ENCODE measurements at places on chromosomes 12 and 14.

DNA sequence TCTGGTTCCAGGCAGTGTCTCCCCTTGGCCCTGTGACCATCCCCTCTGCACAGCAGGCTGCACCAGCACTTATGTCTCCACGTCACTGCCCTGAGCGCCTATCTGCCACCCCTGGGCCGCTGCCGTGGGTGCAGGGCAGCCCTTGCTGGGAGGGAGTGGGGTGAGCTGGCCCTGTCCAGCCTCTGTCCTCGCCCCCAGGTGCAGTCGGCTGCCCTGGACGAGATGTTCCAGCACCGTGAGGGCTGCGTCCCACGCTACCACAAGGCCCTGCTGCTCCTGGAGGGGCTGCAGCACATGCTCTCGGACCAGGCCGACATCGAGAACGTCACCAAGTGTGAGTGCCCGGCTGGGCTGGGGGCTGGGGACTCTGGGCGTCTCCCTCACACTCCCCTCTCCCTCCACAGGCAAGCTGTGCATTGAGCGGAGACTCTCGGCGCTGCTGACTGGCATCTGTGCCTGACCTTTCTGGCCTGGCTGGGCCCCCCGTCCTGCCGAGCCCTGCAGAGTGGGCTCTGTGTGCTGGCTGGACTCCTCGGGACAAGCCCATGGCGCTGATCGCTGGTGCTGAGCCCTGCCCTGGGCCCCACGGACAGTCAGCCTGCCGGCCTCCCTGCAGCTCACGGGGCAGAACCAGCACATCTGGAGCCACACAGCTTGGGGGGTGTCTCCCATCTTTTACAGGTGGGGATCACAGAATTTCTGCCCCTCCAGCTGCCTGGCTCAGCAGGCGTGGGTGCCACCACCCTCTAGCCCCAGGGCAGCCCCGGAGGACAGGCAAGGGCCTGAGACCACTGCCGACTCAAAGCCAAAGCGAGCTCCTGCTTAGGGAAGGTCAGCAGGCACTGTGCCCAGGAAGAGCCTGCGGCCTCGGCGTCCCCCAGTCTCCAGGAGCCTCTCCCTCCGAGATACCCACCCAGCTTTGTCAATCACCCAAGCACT is 7.9 kb upstream of the PUS1 start:
- DNase-seq: no peak

GRCh38 chr14:96162741-96163140 is 41.9 kb upstream of the BDKRB2 start:
- DNase-seq: no peak

- no peak for DNase-seq
These were observed 120.0 kb upstream of the PRMT8 start for GRCh38 chr12:3371018-3371417.

DNA sequence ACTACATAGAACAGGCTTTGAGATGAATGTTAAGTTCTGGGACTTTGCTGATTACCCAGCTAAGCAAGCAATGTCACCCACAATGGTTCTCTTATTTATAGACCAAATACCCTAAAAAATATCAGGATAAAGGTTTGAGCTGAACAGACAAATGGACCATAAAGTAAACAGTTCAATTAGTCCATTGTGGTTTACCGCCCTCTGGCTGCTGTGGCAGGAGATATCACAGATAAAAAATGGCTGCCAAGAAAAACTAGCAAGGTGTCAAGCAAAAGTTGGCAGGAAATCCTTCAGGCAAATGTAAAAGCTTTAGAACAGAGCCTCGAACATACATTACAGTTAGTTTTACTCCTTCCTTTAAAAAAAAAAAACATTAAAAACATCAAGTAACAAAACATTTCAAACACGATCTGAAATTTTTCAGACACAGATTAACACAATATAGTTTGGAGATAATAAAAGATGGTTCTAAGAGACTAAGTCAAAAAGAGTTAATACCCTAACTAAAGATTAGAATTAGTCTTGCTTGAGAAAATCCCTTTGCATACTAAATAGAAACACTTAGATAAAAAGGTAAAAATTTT is 41.3 kb downstream of the MED13L start:
- peak; percentile 24 for DNase-seq

- DNase-seq: no peak
These were observed 190.2 kb downstream of the ANO4 start for GRCh38 chr12:100984796-100985195.

GRCh38 chr14:100788517-100788916 is 37.4 kb upstream of the MEG3 start:
- no peak for DNase-seq

- no peak for DNase-seq
These were observed 81.6 kb downstream of the PTGER2 start for GRCh38 chr14:52395728-52396127.

- DNase-seq: no peak
These were observed 469 bp upstream of the LRFN5 start for GRCh38 chr14:41606282-41606531.

DNA sequence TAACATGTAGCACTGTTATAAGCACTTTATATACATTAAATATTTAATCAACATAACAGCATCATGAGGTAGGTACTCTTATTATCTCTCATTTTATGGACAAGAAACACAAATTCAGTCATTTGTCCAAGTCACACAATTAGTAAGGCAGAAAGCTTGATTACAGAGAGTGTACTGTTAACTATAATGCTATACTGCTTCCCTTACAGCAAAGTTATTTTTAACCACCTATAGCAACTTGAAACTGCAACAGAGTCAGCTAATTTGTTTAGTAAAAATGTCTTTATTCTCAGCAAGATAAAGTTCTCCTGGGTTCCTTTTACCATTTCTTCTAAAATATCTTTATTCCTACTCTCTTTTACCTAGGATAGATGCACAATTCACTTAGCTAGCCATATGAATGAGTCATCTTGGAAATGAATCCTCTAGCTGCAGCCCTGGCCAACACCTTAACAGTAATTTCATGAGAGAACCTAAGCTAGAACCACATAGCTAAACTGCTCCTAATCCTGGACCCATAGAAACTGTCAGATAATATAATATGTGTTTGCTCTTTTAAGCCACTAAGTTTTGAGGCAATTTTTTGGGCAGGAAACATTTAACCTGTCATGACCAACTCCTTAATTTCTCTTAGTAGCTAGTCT is 90.2 kb upstream of the HECTD1 start:
- DNase-seq: no peak

GRCh38 chr12:100959481-100959880 is 164.9 kb downstream of the ANO4 start:
- DNase-seq: no peak

All from stimulated activated CD8-positive, alpha-beta memory T cell treated with anti-CD3 and anti-CD28 coated beads, Interleukin-2, amount 100 ng/mL, for 1 hour (primary cell).